ENCODE measurements at places on chromosomes 6 and 20.

DNA sequence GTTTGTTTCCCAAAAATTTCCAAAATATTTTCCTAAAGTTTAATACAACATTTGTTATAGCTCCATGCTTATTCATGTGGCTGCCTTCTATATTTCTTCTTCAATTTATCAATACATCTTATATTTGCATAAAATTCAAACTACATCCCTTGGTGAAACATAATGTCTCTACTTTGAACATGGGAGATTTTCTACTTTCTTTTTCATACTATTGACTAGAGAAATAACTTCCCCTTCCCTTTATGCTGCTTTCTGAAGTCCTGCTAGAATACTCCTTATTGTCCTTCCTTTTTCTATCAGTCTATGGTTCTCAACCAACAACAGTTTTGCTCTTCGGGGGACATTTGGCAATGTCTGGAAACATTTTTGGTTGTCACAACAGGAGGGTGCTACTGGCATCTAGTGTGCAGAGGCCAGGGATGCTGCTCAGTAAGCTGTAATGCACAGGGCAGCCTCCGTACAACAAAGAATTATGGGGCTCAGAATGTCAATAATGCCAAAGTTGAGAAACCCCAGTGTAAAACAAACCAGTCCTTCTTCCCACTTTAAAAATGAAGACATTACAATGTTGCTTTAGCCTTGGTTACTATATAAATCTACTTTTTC lies 29.9 kb downstream of the MKKS start:
- no peak for DNase-seq

GRCh38 chr20:9407805-9408421 lies 106.5 kb upstream of the LAMP5 start:
- no peak for DNase-seq

DNA sequence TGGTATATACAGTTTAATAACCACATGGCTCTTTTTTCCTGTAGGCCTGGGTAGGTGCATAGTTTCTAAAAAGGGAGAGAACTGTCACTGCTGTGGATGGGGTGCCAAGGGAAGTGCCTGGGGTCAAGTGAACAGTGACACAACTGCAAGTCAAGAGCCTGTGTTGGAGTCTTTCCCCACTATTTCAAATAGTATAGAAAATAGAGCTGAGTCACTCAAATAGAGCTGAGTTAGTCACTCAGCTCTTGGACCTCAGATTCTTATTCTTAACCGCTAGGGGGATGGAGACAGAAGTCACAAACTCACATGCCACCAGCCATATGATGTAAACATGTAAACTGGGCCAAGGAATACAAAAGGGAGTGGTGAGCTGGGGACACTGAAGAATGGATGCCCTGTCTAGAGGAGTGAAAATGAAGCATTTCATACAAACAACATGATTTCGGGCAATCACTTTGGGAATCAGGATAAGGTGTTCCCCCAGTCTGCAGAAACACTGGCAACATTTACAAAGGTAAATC lies 2.1 kb downstream of the NQO2 start:
- no peak for DNase-seq

DNA sequence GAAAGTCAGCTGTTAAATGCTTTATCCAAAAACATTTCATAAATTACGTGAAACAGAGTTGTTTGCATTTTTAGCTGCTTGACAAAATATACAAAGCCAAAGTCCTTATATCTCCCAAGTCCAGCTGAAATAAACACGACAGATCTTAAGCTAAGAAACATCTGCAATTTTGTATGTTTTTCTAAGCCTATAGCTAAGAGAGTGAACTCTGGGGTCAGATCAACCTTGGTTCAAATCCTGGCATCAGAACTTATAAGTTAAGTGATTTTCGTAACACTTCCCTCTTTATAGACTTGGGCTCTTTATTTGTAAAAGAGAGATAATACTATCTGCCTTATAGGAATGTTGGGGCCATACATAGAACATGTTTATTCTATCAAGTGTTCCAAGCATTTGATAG lies 176.7 kb downstream of the PTPRK start:
- DNase-seq: no peak

GRCh38 chr20:20233041-20233514 lies 134.8 kb upstream of the INSM1 start:
- DNase-seq: no peak

Measured in stimulated activated CD4-positive, alpha-beta T cell treated with anti-CD3 and anti-CD28 coated beads, TNF-alpha, amount 100 ng/mL, for 4 hours (primary cell).